Liver (tissue), 10 donors: ENCODE measurements at places on chromosomes 13 and 19. TPM values are rescaled to one million over a fixed set of nuclear protein-coding genes. Genes with fewer than 3 reads are reported as not detected.

The CYP2A7 gene
- total RNA-seq, result not detected

The KIR3DL2 gene
- total RNA-seq, result 0.08 TPM

The IFNL1 gene
- total RNA-seq, result not detected

The ZNF708 gene
- total RNA-seq, result 7.7 TPM

The CCDC70 gene
- total RNA-seq, result not detected

The ZNF71 gene
- total RNA-seq, result 2.2 TPM

The NOVA2 gene
- 1.6 TPM for total RNA-seq

The RUBCNL gene
- 4.2 TPM for total RNA-seq

The CEBPA gene
- total RNA-seq, result 70.0 TPM

The RFPL4AL1 gene
- 0.33 TPM for total RNA-seq

DNA sequence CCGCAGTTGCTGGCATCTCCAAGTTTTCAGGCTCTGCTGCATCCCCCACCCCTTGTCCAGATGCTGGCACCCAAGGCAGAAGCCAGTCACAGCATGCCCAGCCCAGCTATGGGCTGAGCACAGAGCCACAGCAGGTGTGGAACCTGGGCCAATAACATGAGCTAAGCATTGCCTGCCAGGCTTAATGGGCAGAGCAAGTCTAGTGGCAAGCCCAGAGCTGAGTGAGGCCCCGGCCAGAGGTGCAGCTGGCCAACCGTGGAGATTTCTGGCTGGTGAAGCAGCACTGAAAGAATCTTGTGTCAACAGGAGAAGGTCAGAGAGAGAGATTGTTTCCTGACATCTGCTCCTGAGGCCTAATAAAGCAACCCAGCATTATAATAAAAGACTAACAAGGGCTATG, 111.0 kb downstream of the B3GLCT start:
- H3K4me1 ChIP-seq, result no peaks in the 10 kb centered on the region
- H3K27me3 ChIP-seq, result no peaks in the 10 kb centered on the region
- no peak overlapping the region for H3K4me3 ChIP-seq
- no peak for DNase-seq
- no peak overlapping the region for H3K27ac ChIP-seq

- H3K4me1 ChIP-seq, result no peaks in the 10 kb centered on the region
- no peaks in the 10 kb centered on the region for H3K36me3 ChIP-seq
- no peak overlapping the region for H3K4me3 ChIP-seq
- DNase-seq, result no peak
- H3K27me3 ChIP-seq, result no peaks in the 10 kb centered on the region
Observed at GRCh38 chr13:84588023-84588422, 705.7 kb upstream of the SLITRK1 start.

DNA sequence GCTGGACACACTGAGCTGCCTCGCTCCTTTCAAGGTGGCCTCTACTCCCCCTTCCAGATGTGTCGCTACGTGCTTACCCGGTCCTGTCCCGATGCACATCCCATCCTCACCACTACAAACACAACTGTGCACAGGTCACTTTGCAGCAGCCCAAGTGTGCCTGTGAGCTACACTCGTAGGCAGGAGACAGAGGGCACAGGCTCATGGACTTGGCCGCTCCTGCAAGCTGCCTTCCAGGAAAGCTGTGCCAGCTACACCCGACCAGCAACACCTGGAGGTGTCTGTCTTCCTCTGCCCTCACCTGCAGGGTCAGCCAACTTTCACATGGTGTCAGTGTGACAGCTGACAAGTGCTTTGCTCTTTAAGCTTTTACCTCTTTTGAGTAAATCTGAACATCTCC, 15.4 kb downstream of the CARS2 start:
- H3K4me1 ChIP-seq, result peaks cover 2% of the 10 kb centered on the region
- H3K36me3 ChIP-seq, result peaks cover 6% of the 10 kb centered on the region
- H3K27me3 ChIP-seq, result no peaks in the 10 kb centered on the region

GRCh38 chr13:55566334-55566733, 1574.4 kb upstream of the PRR20A start:
- no peak overlapping the region for H3K27ac ChIP-seq
- H3K4me1 ChIP-seq, result no peaks in the 10 kb centered on the region
- H3K27me3 ChIP-seq, result no peaks in the 10 kb centered on the region
- H3K36me3 ChIP-seq, result no peaks in the 10 kb centered on the region
- DNase-seq, result no peak

- H3K4me1 ChIP-seq, result no peaks in the 10 kb centered on the region
- H3K4me3 ChIP-seq, result no peak overlapping the region
- H3K36me3 ChIP-seq, result no peaks in the 10 kb centered on the region
- no peak for DNase-seq
Observed at GRCh38 chr13:110023729-110024644, 237.6 kb upstream of the IRS2 start.

DNA sequence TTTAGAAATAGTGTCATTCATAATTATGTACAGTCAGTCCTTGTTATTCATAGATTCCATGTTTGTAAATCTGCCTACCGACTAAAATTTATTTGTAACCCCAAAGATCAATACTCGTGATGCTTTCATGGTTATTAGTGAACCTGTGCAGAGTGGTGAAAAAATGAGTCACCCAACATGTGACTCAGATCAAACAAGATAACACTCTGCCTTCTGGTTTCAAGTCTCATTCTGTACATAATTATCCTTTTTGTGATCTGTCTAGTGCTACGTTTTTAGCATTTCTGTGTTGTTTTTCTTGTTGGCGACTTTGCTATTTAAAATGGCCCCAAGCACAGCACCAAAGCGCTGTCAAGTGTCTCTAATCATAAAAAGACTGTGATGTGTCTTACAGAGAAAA, 274.7 kb downstream of the SUCLA2 start:
- H3K4me3 ChIP-seq, result no peak overlapping the region
- H3K27me3 ChIP-seq, result no peaks in the 10 kb centered on the region
- H3K36me3 ChIP-seq, result no peaks in the 10 kb centered on the region
- H3K27ac ChIP-seq, result no peak overlapping the region

- no peak for DNase-seq
- no peak overlapping the region for H3K27ac ChIP-seq
- peaks cover 16% of the 10 kb centered on the region for H3K36me3 ChIP-seq
- H3K4me1 ChIP-seq, result no peaks in the 10 kb centered on the region
- H3K27me3 ChIP-seq, result no peaks in the 10 kb centered on the region
Observed at GRCh38 chr19:49837009-49837310, 14.0 kb upstream of the PTOV1 start.

- H3K4me1 ChIP-seq, result peaks cover 4% of the 10 kb centered on the region
- no peak for DNase-seq
- H3K27ac ChIP-seq, result no peak overlapping the region
- H3K4me3 ChIP-seq, result no peak overlapping the region
Observed at GRCh38 chr13:114166381-114167131, 12.5 kb upstream of the CFAP97D2 start.

GRCh38 chr13:108263621-108264355, 5.7 kb upstream of the TNFSF13B start:
- H3K27ac ChIP-seq, result no peak overlapping the region
- no peaks in the 10 kb centered on the region for H3K27me3 ChIP-seq
- DNase-seq, result no peak
- H3K4me3 ChIP-seq, result no peak overlapping the region
- no peaks in the 10 kb centered on the region for H3K36me3 ChIP-seq

GRCh38 chr13:101893021-101893420, 440.5 kb downstream of the ITGBL1 start:
- H3K27me3 ChIP-seq, result no peaks in the 10 kb centered on the region
- no peak overlapping the region for H3K4me3 ChIP-seq
- H3K4me1 ChIP-seq, result no peaks in the 10 kb centered on the region
- no peak for DNase-seq
